ENCODE measurements at places on chromosomes 2 and 18.

DNA sequence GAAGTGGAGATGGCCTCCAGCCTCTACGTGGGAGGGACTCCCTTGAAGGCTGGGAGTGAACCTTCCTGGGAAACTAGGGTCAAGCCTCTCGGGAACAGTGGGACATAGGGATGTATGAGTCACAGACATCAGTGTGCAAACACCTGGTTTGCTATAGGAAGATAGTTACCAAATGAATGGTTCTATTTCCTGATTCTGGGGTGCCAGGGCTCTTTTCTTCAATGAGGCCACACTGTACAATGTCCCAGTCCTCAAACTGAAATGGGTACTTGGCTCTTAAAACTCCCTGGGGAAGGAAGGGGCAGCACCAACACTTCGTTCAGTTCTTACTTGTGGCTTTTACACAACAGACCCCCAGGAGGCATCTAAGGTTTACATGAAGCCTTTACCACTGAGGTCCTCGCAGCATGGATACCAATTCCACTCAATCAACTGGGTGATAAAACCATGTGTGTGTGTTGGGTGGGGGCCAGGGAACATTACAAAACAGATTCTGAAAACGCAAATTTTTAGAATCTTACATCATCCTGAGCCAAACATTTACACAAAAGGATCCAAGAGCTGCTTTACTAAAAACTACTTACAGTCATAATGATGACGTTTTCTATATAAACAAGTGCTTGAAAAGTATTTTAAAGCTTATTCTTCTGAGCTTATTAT is 10.4 kb downstream of the ERFE start:
- DNase-seq, result peak; percentile 10

DNA sequence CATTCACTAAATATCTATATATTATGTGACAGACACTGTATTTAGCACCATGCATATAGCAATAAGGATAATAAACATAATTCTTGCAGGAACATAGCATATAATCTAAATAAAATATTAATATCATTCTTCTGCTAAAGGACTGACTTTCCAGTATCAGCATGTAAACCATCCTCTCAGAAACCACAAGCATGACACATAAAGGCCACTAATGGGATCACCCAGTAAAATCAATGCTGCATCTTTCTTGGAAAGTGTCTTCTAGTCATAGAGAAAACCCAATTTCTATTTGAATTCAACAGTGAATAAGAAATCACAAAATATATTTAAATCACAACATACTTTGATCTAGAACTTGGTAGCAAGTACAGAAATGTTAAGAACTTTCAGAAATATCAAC is 5.8 kb upstream of the LRP1B start:
- no peak for DNase-seq

DNA sequence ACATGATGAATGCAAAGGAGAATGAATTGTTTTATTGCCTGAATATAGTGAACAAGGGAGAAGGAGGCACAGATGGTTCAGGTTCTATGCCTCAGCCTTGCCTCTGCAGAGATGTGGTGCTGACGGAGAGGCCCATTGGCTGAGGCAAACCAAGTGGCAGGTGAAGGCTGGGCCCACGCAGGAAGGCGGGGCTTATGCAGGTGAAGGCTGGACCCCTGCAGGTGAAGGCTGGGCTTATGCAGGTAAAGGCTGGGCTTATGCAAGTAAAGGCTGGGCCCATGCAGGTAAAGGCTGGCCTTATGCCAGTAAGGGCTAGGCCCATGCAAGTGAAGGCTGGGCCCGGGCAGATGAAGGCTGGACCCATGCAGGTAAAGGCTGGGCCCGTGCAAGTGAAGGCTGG is 414.7 kb downstream of the LRATD1 start:
- no peak for DNase-seq

- peak; percentile 90 for DNase-seq
Observed at GRCh38 chr18:57737400-57738060, 65.6 kb downstream of the ATP8B1 start.

Measured in upper lobe of right lung (tissue), 1 donor.